ENCODE measurements at places on chromosomes 3 and 15.

DNA sequence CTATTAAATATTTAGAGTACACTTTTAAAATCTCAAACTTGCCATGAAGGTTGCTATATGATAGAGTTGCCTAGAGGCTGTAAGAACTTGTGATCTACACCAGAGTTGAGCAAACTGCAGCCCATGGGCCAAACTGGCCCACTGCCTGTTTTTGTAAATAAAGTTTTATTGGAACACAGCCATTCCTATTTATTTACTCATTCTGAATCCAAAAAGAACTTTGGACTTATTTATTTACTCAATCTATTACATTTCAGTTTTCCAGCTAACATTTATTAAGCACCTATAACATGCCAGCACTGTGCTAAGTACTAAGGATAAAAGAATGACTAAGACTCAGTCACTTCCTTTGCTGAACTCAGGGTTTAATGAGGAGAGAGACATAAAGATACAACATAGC lies 403.6 kb downstream of the ERC2 start:
- no peak for DNase-seq

GRCh38 chr3:136562026-136562425 lies 190.2 kb downstream of the STAG1 start:
- DNase-seq: no peak

GRCh38 chr15:100309109-100310040 lies 32.4 kb downstream of the ADAMTS17 start:
- DNase-seq: no peak

- DNase-seq: no peak
These were observed 235.1 kb downstream of the MYRIP start for GRCh38 chr3:40044487-40044886.

DNA sequence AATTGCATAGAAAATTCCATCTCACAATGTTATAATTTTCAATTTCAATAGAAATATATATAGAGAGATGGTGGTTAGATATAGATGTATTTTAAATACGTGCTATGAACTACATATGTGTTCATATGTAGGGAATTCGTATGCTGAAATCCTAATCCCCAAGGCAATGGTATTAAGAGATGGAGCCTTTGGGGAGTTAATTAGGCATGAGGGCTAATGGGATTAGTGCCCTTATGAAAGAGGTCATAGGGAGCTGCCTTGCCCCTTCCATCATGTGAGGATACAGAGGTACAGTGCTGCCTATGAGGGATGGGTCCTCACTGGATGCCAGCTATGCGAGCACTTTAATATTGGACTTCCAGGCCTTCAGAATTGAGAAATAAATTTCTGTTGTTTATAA lies 79.6 kb upstream of the CCDC54 start:
- no peak for DNase-seq

DNA sequence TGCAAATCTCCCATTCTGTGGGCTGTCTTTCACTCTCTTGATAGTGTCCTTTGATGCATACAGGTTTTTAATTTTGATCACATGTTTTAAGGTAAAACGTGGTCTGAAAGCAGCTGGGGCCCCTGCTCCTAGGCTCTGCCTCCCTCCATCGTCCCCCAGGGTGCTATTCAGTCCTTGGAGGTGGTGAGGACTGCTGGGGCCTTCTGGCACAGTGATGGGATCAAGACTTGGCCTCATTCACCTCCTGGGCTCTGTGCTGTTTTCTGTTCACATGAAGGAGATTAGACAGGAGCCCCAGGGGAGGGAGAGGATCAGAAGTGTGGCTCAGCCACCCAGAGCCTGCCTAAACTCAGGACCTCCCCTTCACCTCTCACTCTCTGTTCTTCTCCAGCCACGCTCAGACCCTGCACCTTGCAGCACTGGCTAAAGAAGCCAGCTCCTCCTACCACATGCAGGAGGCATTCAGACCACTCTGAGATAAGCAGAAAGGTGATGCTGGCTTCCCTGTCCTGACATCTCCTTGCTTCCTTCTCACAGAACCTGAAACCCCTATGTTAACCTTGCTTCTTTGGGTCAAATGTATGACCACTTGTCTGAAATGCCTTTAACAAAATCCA lies 43.9 kb downstream of the PAQR5 start:
- DNase-seq: no peak

DNA sequence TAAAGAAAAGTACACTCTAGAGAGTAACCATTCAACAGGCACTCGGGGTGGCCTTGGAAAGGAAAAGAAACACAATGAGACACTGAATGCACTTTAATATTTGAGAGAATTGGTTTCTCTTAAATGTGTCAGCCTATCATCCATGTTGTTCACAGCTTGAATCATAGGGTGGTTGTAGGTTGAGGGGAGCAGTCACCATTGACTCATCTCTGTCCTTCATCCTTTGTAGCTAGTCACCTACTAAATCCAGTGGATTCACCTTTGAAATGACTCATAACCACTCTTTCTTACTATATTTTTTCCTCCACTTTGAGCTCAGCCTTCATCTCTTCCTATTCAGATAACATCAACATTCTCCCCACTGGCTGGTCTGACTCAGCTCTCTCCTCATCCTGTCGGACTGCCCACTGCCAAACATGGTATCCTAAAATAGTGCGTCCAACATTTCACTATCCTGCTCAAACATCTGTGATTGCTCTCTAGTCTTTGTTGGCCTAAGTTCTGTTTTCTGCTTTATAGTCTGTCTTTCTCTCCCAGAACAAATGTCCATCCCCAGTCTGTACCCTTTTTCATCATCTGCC lies 182.7 kb upstream of the GADL1 start:
- DNase-seq: peak; percentile 86

- DNase-seq: no peak
These were observed 3.7 kb downstream of the SEMA3G start for GRCh38 chr3:52441091-52441771.

DNA sequence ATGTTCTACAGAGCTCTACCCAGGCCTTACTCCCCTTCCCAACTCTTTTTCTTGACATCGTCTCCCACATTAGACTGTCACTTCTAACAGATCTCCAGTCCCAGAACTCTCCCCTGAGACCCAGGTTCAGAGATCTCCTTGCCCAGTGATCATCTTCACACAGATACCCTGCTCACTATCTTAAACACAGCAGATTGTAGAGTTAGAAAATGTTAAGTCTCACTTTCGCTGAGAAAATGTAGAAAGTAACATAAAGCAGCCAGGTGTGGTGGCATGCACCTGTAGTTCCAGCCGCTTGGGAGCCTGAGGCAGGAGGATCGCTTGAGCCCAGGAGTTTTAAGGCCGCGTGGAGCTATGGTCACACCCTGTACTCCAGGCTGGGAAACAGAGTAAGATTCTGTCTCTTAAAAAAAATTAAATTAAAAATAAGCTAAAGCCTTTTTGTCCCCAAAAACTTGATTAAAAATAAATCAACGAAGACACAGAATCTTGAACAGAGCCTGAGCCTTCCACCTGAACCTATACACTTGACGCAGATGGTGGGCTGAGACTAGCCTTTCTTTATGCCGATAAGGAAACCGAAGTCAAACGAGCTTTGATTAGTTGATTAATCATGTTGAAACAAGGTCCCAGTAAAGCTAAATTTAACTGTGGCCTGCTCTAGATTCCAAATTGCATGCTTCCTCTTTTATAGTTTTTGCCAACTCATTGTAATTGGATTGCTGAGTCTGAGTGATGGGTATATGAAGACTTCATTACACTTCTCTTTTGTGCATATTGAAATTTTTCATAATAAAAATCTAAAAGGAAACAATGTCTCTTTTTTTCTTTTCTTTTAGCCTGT lies 31.3 kb upstream of the BLM start:
- no peak for DNase-seq

DNA sequence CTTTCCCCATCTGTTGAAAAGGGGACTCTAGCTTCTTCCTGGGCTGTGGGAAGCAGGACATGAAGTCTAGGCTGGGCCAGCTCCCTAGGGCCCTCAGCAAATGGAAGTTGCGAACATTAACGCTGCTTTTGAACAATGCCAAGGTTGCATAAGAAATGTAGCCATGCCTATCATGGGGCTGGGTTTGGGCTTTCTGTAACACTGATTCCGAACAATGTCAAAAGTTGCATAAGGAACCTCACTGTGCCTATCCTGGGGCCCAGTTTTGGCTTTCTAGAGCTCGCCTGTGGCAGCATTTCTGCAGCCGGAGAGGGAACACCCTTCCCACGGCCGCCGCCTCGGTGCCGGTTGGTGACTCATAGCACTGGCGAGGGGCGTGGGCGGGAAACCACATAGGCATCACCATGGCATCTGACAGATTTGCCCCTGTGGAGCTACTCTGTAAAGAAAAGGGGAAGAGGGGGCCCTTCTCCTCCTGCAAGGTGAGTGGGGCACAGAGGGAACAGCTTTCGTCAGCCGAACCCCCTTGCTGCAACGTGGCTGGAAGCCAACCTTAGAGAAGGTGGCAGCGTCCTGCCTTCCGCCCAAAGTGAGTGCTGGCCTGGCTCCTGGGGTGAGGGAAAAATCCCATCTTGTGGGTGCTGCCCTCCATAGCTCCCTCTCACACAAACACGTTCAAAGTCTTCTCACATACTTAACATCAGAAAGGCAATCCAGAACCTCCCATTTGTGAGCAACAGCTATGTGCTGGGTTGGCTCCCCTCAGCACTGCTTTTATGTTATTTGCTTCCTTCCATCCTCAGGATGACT lies 46.6 kb upstream of the ATP2B2 start:
- peak; percentile 85 for DNase-seq

- no peak for DNase-seq
These were observed 3.6 kb upstream of the ATOSA start for GRCh38 chr15:52682781-52683180.

DNA sequence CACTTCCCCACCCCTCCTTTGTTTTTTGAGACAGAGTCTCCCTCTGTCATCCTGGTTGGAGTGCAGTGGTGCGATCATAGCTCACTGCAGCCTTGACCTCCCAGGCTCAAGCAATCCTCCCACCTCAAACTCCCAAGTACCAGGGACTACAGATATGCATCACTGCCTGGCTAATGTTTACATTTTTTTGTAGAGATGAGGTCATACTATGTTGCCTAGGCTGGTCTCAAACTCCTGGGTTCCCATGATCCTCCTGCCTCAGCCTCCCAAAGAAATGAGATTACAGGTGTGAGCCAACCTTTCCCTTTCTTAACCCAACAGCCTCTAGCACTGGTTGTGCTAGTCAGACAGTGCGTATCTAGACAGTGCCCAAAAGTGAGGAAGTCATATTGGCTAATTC lies 6.4 kb upstream of the GATM start:
- no peak for DNase-seq

- no peak for DNase-seq
These were observed 63.3 kb upstream of the SEC61A1 start for GRCh38 chr3:127988770-127989557.

- no peak for DNase-seq
These were observed 81.8 kb upstream of the UBE2E1 start for GRCh38 chr3:23723930-23724329.

DNA sequence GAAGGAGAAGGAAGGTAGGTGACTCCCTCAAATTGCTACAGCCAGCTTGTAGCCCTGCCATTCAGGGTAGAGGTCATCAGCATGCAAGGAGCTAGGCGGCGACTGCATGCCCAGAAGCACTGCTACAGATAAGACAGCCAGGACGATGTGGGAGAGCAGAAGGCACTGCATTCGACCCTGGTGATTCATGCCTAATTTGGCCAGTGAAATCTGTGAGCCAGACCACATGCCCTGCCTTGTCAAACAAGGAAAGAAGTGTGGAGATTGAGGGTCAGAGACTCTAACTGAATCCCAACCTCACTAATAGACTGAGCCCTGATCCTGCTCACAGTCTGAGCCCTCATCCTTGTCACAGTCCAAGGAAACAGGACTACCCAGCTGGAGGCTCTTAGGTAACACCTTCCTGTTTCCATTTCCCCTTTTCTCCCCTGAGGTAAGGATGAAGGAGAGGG lies 86.6 kb downstream of the LINGO1 start:
- DNase-seq: no peak

DNA sequence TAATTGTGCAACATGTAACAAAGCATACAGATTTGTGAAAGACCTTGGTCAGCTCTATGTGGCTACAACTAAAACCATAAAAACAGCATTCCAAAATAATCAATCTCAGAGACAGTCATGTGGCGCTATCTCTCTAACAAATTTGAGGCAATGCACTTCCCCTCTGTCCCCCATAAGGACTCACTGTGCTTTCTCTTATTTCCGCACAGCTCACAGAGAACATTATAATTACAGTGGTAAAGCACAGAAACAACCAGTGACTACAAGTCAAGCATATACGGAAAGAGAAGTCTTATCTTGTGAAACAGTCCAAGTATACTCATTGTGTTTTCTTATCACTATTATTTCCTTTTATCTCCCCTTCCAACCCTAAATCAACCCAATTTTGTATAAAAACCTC lies 64.3 kb downstream of the RYK start:
- no peak for DNase-seq

GRCh38 chr3:64798316-64798715 lies 110.5 kb upstream of the ADAMTS9 start:
- no peak for DNase-seq

- DNase-seq: no peak
These were observed 66.2 kb upstream of the XCR1 start for GRCh38 chr3:46093327-46093942.

DNA sequence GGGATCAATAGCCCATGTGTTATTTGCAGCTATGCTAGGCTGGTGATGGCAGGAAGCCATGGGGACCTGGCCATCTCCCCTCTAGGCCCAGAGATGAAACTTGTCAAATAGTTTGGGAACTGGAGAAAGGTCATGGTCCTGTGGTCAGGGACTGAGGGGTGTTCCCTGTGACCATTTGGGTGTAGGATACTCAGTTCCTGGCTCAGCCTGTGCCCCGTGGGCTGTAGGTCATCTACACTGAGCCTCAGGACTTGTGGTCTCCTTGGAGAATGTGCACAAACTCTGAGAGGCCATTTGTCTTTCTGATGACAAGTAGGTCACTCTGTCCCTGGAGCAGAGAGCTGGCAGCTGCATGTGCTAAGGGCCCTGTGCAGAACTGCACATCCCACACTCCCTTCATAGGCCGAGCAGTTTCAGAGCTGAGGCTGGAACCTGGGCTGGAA lies 17.5 kb downstream of the GASK1A start:
- no peak for DNase-seq

DNA sequence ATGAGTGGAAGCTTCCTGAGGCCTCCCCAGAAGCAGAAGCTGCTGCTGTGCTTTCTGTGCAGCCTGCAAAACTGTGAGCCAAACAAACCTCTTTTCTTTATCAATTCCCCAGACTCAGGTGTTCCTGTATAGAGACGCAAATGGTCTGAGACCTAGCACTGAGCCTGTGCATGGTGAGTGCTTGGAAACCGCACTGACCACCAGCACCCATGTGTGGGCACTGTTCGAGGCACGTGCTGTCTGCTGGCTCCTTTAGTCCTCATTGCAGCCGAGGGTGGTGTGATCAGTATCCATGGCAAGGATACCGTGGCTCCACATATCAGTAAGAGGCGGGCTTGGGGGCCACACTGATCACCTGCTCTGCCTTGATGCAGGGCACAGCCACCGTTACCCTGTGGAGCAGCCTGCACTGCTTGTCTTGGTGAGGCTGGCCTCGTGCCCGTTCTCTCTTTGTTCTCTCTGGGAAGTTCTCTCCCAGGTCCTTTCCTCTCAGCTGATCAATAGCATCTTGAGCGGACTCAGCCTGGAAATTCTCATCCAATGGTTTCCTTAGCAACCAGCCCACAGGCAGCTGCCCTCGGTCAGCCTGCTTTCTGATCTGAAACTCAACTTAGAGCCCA lies 101.0 kb downstream of the PLXNA1 start:
- DNase-seq: no peak

All from activated CD4-positive, alpha-beta T cell treated with anti-CD3 and anti-CD28 coated beads, Interleukin-2, Interleukin-4, amounts not matched to agents 100 ng/mL and 50 ng/mL, durations not matched to agents 16 hours and 8 hours (primary cell).